ENCODE measurements at places on chromosomes 11 and 22. TPM values are rescaled to one million over a fixed set of nuclear protein-coding genes. Genes with fewer than 3 reads are reported as not detected.

DNA sequence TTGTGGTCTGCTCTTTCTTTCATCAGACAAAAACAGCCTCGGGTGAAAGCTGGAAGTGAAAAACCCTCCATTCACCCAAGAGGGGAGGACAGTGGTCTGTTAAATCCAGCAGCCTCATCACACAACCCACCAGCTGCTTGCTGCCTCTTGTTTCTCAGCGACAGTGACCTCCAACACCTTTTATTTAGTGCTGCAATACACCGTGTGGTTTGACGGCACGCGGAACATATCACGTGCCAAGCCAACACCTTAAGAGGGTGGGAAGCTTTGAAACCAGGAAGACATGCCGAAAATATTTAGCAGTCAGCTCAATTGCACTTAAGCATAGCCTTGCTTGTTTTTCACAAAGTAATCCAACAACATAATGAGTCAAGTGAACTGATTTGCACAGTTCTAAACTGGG lies 39.8 kb upstream of the POGLUT3 start:
- H3K4me3 ChIP-seq, result no peak overlapping the region
- H3K27ac ChIP-seq, result no peak overlapping the region
- no peaks in the 10 kb centered on the region for H3K27me3 ChIP-seq
- no peaks in the 10 kb centered on the region for H3K4me1 ChIP-seq

DNA sequence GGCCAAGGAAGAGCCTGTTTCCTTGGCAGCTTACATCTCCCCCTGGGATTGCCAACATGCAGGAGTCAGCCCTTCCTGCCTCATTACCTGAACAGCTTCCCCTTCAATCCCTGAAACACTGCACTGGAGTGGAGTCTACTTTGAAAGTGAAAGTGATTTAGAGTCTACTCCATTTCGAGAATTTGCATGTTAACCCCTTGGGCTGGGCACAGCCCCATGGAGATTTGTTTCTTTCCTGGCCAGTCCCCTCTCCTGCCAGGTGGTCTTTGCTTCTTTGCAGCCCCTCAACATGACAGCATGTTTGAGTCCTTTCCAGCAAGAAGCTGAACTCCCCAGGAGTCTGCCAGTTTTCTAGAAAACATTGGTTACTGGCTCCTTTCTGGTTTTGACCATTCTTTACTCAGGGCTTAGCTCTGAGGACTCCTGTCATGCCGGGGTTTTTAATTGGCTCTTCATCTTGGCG lies 59.9 kb downstream of the TRAF6 start:
- no peak overlapping the region for H3K27ac ChIP-seq
- peaks cover 2% of the 10 kb centered on the region for H3K27me3 ChIP-seq
- DNase-seq, result no peak
- no peaks in the 10 kb centered on the region for H3K36me3 ChIP-seq

GRCh38 chr22:21043860-21044535 lies 1.7 kb upstream of the LRRC74B start:
- H3K27ac ChIP-seq, result peak overlapping the region; percentile 93
- no peaks in the 10 kb centered on the region for H3K36me3 ChIP-seq
- H3K27me3 ChIP-seq, result no peaks in the 10 kb centered on the region
- H3K4me1 ChIP-seq, result peaks cover 30% of the 10 kb centered on the region

- DNase-seq, result peak; percentile 75
- H3K4me1 ChIP-seq, result peaks cover 7% of the 10 kb centered on the region
- H3K4me3 ChIP-seq, result peak overlapping the region; percentile 53
- H3K36me3 ChIP-seq, result no peaks in the 10 kb centered on the region
- no peaks in the 10 kb centered on the region for H3K27me3 ChIP-seq
Observed at GRCh38 chr11:3169255-3170043, 4.3 kb upstream of the OSBPL5 start.

- peaks cover 13% of the 10 kb centered on the region for H3K4me1 ChIP-seq
- no peaks in the 10 kb centered on the region for H3K27me3 ChIP-seq
- DNase-seq, result peak; percentile 33
- peak overlapping the region; percentile 29 for H3K27ac ChIP-seq
- H3K36me3 ChIP-seq, result no peaks in the 10 kb centered on the region
- H3K4me3 ChIP-seq, result no peak overlapping the region
Observed at GRCh38 chr11:102603576-102603975, 21.6 kb downstream of the MMP20 start.

TNNT3 gene
- total RNA-seq, result not detected
